ENCODE measurements at places on chromosomes 2 and 18.

DNA sequence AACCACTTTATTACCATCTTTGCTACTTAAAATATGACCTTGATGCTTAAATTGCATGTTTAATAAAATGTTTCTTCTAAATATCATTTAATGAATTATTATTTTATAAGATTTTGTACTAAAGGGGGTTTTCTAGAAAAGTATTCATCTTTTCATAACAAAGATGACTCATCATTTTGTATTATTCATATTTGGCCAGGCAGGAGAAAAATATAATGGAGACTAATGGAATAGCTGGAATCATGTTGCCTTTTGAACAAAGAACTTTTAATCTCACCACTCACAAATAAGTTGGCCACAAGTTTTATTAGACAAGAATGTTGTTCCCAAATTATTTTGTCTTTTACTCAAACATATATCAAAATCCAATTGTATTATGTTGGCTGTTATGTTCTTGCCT lies 882.4 kb downstream of the DSC3 start:
- no peak for DNase-seq

DNA sequence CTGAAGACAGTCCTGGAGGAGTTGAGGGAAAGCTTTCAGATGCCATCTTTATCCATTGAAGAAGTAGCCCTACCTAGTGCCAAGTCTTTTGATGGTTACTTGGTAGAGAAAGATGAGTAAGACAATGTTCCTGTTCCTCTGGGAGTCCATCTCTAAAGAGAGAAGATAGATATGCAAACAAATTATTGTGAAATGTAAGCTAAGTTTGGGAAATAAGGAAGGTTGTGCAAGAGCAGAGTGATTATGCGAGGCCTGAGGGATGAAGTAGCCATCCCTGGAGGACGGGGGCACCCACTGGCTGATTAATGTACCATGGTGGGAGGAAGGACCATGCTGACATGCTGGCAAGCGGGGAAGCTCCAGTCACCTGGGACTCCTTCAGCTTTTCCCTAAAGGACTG lies 994 bp upstream of the DTNA start:
- no peak for DNase-seq

DNA sequence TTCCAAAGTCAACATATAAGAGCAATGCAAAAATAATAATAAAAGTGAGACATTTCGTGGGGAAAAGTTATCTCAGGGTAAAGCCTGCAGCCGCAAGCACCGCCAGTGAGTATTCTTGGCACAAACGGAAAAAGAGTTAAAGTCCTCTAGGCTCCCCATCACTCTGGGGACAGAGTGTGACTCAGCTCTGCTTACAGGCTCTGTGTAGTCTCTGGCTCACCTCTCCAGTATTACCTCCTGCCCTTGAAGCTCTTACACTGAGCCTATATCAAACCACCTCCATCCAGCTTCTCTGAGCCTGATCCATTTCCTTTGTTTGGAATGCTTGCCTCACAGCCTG lies 55.5 kb downstream of the MTHFD2 start:
- no peak for DNase-seq

DNA sequence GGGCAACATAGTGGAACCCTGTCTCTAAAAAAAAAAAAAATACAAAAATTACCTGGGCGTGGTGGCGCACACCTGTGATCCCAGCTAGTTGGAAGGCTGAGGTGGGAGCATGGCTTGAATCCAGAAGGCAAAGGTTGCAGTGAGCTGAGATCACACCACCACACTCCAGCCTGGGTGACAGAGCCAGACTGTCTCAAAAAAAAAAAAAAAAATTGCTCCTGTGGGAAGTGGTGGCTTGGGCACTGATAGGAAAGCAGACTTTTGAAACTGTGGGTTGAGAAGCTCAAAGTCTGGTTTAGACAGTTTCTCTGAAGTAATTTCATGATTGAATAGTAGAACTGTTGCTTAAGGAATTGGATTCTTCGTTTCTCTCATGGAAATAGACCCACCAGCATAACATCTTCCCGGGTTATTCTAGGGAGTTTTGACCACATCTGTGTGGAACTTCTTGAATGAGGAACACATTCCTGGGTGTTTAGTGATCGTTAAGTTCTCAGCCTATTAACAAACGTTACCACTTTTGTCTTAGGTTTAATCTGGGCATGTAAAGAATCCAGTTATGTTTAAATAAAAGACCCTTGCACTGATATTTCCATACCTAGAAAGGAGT lies 33.5 kb downstream of the GRHL1 start:
- DNase-seq = no peak

GRCh38 chr2:56109994-56110393 lies 73.8 kb upstream of the CCDC85A start:
- DNase-seq = no peak

DNA sequence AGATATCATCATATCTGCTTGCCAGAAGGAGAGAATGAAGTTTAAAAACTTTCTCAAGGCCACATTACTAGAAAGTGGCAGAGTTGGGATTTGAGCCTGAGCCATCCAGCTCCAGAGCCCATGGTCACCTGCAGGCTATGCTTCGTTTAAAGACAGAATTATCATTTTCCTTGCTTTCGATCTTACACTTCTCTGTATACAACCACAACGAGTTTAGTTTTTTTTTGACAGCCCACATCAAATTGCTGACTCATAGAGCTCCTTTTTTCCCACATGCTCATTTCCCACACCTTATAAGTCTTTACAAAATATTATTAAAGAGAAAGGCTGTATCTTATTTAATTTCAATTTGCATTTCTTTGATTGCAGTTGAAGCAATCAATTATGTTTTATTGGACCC lies 6.5 kb downstream of the PLEK start:
- no peak for DNase-seq

DNA sequence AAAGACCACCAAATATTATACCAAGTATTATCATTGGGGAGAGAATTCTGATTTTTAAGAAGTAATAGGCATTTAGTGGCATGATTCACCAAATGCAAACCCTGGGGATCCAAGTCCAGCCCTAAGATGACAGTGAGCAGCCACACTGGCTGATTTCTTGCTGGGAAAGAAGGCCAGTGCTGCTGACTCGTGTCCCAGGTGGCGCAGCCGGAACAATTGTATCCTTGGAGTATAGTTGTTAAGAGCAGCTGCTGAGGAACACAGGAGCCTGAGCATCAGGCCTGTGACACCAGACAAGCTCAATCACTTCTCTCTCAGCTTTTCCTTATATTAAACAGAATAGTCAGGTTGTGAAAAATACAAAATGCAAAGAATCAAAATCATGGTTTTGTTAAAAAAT lies 48.4 kb downstream of the LRP1B start:
- DNase-seq = no peak

GRCh38 chr2:27717070-27717795 lies 53.5 kb downstream of the SLC4A1AP start:
- DNase-seq = no peak

Data from NT2/D1 (cell line).